ENCODE measurements at places on chromosomes 2 and 18.

DNA sequence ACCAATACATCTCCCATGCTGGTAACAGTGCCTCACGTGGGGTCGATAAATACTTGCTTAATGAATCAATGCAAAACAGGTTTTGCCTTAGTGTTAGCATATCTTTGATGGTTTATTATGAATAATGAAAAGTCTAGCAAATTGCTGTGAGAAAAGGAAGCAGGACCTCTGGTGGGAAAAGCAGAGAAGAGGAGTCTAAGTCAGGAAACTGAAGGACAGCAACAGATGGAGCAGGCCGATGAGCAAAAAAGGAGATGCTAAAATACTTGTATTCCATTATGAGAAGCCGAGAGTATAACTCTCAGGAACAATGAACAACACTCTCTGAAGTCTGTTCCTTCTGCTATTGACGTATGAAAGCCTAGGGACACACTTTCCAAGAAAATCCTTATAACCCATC is 555.2 kb upstream of the KLHL29 start:
- no peak for DNase-seq

DNA sequence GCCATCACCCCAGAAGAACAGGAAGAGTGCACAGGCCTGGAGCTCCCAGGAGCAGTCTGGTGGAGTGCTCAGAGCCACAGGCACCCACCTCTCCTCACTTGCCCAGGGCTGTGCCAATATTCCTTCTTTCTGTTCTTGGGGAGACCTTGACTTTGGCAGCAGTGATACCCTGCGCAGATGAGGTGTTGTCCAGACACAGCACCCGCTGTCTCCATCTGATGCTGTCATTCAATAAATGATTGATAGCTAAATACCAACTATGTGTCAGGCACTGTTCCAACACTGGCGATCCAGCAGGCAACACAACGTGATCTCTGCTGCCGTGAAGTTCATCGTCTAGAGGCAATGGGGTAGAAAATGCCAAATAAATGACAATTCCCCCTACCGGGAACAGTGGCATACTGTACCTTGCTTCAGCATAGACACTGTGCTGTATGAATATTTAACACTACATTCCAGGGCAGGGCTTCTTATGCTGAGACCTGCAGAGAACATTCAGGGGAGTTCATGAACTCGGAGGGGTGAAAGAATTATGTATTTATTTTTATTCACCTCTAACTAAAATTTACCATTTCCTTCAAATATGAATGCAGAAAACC is 320.5 kb upstream of the NCKAP5 start:
- no peak for DNase-seq

GRCh38 chr2:175577368-175577970 is 396.0 kb upstream of the ATP5MC3 start:
- no peak for DNase-seq

GRCh38 chr2:853203-853870 is 97.3 kb upstream of the SNTG2 start:
- no peak for DNase-seq
